ENCODE measurements at places on chromosomes 7 and 10.

GRCh38 chr10:77180794-77181193 is 456.8 kb downstream of the KCNMA1 start:
- no peak for DNase-seq

- DNase-seq = no peak
Measured at GRCh38 chr10:52682766-52683165, 89.8 kb downstream of the MBL2 start.

DNA sequence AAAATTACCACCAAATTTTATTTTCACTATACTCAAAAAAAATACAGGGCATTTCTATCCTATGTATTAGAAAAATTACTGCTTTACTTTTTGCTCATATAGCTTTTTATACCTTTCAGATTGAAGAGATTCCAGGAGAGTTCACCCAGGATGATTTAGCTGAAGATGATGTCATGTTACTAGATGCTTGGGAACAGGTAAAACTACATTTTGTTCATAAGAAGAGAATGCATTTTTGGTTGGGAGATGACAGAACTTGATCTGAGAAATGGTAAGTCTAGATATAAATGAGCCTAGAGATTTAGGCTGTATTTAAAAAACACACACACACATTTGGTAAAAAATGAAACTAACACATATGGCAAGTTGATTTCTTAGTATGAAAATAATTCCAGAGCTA is 38.1 kb upstream of the ARL4A start:
- DNase-seq = no peak

- peak; percentile 23 for DNase-seq
Measured at GRCh38 chr10:62037166-62037831, 135.8 kb downstream of the ARID5B start.

GRCh38 chr10:71093531-71093930 is 118.8 kb upstream of the UNC5B start:
- no peak for DNase-seq

DNA sequence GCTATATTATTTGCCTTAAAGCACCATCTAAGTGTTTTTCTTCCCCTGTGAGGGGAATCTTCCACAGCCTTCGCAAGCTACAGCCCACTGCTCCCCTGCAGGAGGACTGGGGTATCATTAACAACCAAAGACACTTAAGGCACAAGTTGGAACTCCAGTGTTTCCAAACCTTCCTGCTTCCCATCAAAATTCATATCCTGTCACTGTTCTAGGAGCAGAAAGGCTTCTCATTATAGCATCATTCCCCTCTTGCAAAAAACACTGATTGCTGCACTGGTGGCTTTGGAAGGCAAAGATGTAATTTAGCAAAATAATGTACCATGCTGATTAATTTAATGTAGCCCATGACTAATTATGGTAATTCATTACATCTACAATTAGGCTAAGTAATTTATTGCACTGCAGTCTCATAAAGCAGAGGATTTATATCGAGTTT is 207.2 kb downstream of the SKAP2 start:
- no peak for DNase-seq

- DNase-seq = no peak
Measured at GRCh38 chr7:139915268-139915863, 86.3 kb downstream of the TBXAS1 start.

GRCh38 chr7:93715234-93715633 is 140.7 kb upstream of the CALCR start:
- DNase-seq = peak; percentile 13

GRCh38 chr10:121070275-121071070 is 219.3 kb downstream of the WDR11 start:
- DNase-seq = no peak

DNA sequence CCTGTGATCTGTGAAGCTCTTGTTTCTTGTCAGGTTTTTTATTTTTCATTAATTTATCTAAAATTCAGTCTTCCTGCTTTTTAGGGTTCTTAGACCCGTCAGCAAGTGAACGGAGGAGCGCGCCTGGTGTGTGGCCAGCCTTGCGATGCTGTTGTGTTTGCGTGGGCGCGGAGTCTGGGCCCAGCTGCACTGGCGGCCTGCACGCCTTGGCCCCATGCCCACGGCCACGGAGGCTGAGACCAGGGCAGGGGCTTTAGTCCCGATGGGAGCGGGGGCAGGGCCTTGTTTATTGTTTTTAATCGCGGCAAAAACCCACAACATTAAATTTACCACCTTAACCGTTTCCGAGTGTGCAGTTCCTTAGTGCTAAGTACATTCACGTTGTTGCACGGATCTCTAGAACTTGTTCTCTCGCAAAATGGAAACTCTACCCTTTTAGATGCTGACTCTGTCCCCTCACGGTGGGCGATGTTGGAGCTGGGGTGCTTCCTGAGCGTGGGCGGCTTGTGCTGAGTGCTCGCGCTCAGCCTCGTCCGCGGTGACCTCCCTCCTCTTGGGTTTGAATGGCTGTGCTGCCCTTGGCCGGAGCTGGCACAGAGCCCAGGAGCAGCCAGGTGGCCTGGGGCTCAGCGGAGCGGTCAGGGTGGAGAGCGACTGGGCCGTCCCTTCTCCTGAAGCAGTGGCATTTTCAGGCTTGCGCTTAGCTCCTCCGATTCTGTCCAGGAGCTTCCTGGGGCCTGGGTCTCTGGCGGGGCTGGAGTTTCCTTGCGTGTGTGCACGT is 69.1 kb downstream of the INPP5A start:
- no peak for DNase-seq

DNA sequence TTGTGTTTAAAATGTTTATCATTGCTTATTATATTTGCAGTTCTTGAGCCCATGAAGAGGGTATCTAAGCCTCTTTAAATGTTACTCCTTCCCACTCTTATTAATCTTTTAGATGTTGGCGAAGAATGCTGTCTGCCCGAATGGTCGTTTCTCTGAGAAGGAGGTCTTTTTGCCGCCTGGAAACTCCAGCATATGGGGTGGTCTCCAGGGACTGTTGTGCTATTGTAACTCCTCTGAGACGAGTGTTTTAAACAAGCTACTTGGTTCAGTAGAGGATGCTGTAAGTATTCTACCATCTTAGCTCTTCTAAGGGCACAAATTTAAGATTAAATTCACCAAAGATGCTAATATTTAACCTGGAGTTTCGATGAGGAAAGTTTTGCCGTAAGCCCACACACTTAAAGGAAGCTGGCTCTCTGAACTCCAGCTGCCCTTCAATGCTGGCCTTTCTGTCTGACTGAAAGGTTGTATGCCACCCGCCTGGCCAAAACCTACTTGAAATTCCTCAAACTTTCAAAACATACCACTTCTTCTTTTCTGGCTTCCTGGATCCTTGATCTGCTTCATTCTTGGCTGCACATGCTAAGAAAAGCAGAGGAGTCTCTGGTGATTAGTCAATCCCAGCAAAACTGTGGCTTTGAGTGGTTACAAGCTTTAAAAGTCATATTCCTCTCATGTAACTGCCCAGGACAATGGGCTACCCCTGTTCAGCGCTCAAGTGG is 74.7 kb downstream of the ABCA13 start:
- no peak for DNase-seq

DNA sequence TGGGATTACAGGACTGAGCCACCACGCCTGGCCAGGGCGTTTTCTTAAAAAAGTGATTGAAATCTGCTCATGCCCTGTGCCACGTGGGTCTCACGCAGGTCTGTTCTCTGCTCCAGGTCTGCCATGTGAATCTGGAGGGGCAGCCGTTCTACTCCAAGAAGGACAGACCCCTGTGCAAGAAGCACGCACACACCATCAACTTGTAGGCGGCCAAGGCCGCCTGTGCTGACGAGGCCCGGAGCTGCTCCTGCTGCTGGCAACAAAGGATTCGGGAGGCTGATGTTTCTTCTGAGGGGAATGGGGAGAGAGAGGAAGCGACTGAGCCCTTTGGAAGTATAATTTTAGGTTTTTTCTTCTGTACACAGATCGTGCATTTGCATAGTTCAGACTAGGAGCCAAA is 23.6 kb upstream of the BMPR1A start:
- no peak for DNase-seq

GRCh38 chr7:37052705-37053104 is 328.4 kb upstream of the AOAH start:
- DNase-seq = no peak

- DNase-seq = no peak
Measured at GRCh38 chr7:114853189-114853588, 68.7 kb upstream of the MDFIC start.

GRCh38 chr10:76436981-76437380 is 1005.6 kb downstream of the LRMDA start:
- DNase-seq = no peak

- no peak for DNase-seq
Measured at GRCh38 chr10:80272793-80273522, 16.5 kb downstream of the MAT1A start.

DNA sequence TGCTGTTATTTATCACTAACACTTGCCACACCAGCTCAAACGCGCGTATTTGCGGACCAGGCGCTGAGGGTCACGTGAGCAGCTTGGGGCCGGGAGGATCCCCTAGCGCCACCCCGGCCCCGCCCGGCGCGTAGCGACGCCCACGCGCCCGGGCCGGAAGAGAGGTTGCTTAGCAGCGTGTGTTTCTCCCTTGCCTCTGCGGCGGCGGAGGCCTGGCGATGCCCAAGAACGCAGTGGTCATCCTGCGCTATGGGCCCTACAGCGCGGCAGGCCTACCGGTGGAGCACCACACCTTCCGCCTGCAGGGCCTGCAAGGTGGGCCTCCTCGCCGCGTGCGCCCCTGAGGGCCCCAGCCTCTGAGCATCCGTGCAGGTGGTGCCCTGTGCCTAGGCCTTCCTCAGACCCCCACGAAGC is at the start of gene C10orf53:
Gene C10orf53 (plus strand): TSS at position 172 of the 414 bp plus-strand sequence. CDS start 47 bp downstream, at position 219.
- DNase-seq = peak; percentile 51

- no peak for DNase-seq
Measured at GRCh38 chr7:2245883-2246675, 4.1 kb downstream of the NUDT1 start.

GRCh38 chr10:52215745-52216361 is 98.2 kb upstream of the DKK1 start:
- DNase-seq = no peak

DNA sequence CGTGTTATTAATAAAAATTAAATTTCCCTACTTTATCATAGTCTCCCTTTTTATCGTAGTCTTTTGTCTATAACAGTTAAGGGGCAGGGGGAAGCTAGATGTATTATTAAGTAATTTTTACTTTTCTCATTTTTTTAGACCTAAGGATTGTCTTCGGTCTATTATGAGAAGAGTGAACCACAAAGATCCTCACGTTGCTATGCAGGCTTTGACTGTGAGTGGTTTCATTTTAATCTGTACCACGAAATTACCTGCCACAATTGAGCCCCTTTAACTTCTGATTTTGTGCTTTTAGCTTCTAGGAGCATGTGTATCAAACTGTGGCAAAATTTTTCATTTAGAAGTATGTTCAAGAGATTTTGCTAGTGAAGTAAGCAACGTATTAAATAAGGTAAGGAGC is 40.6 kb downstream of the STAM start:
- DNase-seq = no peak

- DNase-seq = peak; percentile 45
Measured at GRCh38 chr7:95220328-95220727, 104.0 kb downstream of the PON1 start.

- no peak for DNase-seq
Measured at GRCh38 chr7:22387583-22387982, 30.6 kb upstream of the RAPGEF5 start.

- no peak for DNase-seq
Measured at GRCh38 chr10:69315610-69316312, 37.5 kb downstream of the HK1 start.

All from NCI-H1930 (cell line).